ENCODE measurements at places on chromosomes 13 and 19.

DNA sequence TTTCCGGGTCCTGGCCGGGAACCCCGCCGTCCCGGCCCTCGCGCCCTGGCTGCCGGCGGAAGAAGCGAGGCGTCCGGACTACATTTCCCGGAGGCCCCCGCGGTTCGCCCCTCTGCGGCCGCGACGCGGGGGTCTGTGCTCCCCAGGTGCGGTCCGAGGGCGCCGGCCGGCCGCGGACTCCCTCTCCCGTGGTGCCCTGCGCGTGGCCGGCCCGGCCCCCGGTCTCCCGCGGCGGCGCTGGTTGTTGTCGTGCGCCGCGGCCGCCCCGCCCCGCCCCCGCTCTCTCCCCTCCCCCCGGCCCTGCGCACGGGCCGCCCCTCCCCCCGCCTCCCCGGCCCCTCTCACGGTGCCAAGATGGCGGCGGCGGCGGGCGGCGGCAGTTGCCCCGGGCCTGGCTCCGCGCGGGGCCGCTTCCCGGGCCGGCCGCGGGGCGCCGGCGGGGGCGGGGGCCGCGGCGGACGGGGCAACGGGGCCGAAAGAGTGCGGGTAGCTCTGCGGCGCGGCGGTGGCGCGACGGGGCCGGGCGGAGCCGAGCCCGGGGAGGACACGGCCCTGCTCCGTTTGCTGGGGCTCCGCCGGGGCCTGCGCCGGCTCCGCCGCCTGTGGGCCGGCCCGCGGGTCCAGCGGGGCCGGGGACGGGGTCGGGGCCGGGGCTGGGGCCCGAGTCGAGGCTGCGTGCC, at the start of gene KMT2B:
Gene KMT2B (plus strand): TSS at position 339 of the 680 bp plus-strand sequence. CDS start 16 bp downstream, at position 355.
- DNase-seq: no peak

GRCh38 chr13:114013336-114013735, 39.5 kb upstream of the C13orf46 start:
- no peak for DNase-seq

GRCh38 chr13:33134213-33134612, 118.0 kb downstream of the KL start:
- no peak for DNase-seq

GRCh38 chr19:36488846-36489117, 579 bp downstream of the ZNF566 start:
- no peak for DNase-seq

- DNase-seq: no peak
Observed at GRCh38 chr19:412356-413355, 3.7 kb upstream of the C2CD4C start.

GRCh38 chr19:11722414-11722813, 16.3 kb downstream of the ZNF823 start:
- DNase-seq: no peak

- DNase-seq: no peak
Observed at GRCh38 chr13:32504876-32505275, 33.7 kb downstream of the N4BP2L2 start.

GRCh38 chr13:45575146-45575829, 40.3 kb downstream of the ERICH6B start:
- no peak for DNase-seq

DNA sequence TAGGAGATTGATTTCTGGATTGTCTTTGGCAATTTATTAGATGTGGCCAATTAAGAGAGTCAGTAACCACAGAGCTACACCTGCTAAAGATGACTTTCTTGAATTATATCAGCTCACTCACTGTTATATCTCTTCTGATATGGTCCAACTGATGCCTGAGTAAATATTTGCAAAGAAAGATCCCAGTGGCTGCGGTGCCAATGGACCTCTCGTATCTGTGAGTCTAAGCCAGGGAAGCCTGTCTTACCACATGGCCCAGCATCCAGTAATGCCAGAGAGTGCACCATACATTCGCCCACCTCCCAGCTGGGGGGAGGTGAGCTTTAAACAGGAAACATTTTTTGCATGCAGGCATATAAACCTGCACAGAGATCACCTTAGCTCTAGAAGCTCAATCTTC, 82.7 kb upstream of the SLC15A1 start:
- DNase-seq: no peak

DNA sequence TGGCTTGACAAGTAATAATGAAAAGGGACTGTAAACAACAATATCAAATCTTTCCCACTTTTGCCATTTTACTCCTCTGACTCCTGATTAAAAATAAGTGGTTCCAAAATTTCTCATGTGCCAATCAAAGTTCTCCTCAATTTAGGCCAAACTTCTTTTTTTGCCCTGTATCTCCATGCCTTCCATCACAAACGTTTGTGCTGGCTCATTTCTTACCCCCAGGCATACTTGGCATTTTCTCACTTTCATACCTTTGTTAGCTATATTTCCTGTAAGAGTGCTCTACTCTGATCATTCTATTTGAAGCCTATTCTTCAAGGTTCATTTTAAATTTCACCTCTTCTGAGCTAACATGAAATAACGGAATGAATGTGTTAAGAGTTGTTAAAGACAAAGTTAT, 10.0 kb upstream of the FNDC3A start:
- no peak for DNase-seq

DNA sequence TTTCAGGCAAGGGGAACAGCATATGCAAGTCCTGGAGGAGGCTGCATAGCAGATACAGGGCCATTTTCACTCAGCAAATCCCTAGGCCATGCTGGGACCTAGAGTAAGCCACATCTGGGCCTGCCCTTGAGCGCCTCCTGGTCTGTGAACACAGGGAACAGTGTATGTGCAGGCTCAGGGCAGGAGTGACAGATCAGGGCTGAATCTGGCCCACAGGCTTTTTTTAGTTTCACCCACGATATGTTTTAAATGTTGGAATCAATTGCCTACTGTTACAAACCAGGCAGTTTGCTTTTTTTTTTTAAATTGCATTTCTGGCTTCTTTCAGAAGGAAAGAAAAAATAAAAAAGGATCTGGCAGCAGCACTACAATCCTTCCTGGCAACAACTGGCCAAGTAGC, 1.5 kb upstream of the TMEM145 start:
- no peak for DNase-seq

GRCh38 chr19:46931202-46931601, 70.4 kb downstream of the ARHGAP35 start:
- no peak for DNase-seq

- peak; percentile 84 for DNase-seq
Observed at GRCh38 chr19:31232871-31233270, 116.4 kb downstream of the TSHZ3 start.

DNA sequence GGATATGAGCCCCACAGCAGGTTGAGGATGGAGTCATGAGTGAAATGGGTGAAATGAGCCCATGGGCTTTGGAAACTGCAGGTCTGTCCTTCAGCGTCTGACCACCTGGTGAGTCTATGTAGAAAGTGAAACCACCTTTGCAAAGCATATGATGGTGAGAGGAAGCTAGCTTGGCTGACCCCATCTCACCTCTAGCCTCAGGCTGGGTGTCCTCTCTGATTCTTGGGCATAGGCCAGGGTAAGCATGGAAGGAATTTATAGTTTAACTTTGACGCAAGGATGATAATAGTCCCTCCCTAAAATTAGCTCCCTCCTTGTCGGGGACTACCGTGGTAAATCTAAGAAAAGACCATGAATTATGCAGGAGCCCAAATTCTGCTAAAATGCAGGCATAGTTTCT, 16.8 kb upstream of the PSG9 start:
- DNase-seq: no peak

- no peak for DNase-seq
Observed at GRCh38 chr13:111049791-111050538, 65.1 kb upstream of the ARHGEF7 start.

GRCh38 chr13:40247845-40248244, 418.6 kb downstream of the FOXO1 start:
- DNase-seq: no peak

- DNase-seq: no peak
Observed at GRCh38 chr19:1250437-1251260, 2.3 kb downstream of the MIDN start.

- DNase-seq: no peak
Observed at GRCh38 chr13:48564056-48564455, 31.2 kb upstream of the RCBTB2 start.

DNA sequence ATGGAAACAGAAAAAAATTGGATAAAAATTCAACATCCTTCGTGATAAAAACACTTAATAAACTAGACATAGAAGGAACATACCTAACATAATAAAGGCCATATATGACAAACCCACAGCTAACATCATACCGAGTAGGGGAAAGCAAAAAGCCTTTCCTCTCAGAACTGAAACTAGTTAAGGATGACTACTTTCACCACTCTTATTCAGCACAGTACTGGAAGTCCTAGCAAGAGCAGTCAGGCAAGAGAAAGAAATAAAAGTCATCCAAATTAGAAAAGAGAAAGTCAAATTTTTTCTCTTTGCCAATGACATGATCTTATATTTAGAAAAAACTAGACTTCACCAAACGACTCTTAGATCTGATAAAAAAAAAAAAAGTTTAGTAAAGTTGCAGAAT, 25.8 kb upstream of the SLC7A9 start:
- no peak for DNase-seq

- peak; percentile 26 for DNase-seq
Observed at GRCh38 chr13:110634558-110634957, 19.2 kb downstream of the NAXD start.

DNA sequence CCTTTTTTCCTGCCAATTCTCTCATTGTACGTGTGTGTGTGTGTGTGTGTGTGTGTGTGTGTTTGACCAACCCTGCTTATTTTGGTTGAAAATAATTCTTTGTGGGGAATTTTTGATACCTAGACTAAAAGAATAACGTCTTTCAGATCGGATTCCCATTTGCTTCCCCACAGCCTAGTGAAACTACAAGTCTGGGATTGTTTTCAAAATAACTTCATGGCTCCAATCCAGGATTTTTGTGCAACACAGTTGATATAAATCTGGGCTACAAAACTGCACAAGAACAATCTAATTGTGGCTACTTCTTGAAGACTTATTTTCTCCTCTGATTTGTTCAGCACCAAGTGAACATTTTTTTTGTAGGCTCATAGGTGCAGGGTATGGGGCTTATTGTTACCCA, 332.8 kb upstream of the MIR17HG start:
- DNase-seq: no peak

GRCh38 chr19:46081928-46082727, 41.3 kb upstream of the IGFL4 start:
- peak; percentile 40 for DNase-seq

GRCh38 chr13:47066226-47066625, 169.4 kb upstream of the HTR2A start:
- no peak for DNase-seq

DNA sequence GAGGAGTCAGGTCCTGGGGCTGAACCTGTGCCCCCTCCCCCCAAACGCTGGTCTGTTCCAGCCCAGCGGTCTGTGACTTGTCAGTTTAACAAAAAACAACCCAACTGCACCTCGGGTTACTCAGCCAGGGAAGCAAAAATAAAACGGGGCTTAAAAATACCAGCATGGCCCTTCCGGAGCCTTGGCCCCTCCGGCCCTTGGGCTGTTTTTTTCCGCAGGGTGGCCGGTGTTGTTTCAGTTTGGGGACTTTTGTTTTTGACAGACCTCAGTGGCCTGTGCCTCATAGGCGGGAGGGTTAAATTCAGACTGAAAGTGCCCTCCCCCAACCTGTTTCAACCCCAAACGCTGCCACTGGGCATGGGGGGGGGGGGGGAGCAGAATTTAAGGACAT, 4.0 kb downstream of the TCF3 start:
- no peak for DNase-seq

DNA sequence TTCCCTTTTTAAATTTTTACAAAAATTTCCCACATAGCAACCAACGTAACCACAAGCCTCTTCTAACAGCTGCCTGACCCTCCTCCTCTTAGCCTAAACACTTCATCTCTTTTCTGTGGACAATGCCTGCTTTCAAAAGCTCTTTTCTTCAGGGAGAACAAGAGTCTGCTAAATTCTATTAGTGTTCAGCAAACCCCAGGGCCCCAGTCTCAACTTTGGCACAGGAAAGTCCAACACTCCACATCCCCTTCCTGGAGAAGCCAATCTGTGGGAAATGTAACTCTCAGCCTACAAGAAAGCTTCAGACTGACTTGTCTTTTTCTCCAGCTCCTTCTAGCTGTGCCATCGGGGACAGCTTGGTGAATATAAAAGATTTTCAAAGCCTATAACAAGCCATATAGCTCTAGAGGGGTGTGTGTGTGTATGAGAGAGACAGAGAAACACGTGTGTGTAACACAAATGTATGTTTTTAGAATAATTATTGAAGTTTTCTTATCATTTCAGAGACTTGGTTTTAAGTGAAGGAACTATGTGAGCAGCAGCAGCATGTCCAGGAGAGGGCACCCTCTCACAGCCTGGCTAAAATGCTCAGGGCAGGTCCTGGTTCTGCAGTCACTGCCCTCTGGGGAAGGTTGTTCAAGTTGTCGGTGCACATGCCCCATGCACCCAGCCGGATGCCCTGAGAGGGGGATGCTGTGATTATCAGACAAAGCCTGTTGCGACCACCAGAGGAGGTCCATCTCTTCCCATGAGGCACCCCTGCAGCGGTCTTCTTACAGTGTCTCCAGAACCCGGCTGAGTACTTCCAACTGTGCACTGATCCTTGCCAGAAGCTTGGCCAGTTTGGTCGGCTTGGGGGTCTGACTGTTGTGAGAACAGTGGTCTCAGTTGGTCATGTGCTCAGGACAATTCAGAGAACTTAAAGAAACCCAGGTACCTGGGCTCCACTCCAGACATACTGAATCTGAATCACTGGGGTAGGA, 34.4 kb downstream of the CCDC70 start:
- DNase-seq: peak; percentile 32

- DNase-seq: no peak
Observed at GRCh38 chr13:83831796-83832195, 50.5 kb downstream of the SLITRK1 start.

DNA sequence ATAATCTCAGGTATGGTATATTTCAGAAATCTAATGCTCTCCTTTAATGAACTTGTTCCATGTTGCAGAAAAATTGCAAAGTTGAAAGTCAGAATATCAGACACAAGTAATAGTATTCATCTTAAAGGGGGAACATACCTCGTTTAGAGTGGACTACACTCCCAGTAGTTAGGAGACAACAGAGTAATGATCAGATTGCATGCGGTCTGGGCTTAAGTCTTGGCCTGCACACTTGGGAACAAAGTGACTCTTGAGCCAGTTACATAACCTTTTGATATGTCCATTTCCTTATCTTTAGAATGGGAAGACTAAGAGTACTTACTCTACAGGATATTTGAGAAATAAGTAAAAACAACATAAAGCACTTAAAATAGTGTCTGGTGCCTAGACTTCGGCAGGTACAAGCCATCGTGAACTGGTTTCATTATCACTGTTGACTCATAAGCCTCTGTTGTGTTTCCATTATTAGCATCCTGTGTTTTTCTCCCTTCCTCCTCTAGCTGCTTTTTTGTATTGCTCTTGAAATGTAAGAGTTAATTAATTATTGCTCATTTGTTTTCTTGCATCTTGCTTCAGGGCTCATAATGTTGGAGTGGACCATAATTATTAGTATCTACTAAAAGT, 53.0 kb downstream of the DPY19L3 start:
- no peak for DNase-seq
